COLO829 (cell line): ENCODE measurements at places on chromosomes 16 and 17.

GRCh38 chr17:7711051-7711755 lies 6.2 kb downstream of the EFNB3 start:
- no peak for DNase-seq

DNA sequence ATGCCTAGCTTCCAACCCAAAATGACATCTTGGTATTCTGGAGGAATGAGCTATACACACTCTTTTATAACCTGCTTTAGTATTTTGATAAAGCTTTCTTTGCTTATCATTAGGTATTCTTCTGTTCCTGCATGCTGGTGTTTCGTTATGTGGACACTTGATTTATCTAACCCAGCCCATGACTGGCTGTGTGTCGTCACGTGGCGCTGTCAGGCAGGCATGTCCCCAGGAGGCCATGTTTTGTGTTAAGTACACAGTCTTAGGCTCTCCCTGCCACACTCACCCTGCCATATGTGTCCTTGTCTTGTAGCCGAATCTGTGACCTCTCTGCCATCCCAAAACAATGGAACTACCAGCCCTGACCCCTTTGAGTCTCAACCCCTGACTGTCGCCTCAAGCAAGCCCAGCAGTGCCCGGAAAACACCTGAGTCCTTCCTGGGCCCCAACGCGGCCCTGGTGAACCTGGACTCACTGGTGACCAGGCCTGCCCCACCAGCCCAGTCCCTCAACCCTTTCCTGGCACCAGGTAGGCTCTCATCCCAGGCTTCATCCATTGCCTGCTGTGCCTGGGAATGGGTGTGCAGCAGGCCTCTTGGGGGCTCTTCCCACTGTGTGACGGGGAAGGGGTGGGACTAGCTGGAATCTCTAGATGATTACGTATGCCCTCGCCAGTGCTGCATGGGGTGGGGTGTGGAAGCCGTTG lies 30.8 kb downstream of the B9D1 start:
- no peak for DNase-seq

DNA sequence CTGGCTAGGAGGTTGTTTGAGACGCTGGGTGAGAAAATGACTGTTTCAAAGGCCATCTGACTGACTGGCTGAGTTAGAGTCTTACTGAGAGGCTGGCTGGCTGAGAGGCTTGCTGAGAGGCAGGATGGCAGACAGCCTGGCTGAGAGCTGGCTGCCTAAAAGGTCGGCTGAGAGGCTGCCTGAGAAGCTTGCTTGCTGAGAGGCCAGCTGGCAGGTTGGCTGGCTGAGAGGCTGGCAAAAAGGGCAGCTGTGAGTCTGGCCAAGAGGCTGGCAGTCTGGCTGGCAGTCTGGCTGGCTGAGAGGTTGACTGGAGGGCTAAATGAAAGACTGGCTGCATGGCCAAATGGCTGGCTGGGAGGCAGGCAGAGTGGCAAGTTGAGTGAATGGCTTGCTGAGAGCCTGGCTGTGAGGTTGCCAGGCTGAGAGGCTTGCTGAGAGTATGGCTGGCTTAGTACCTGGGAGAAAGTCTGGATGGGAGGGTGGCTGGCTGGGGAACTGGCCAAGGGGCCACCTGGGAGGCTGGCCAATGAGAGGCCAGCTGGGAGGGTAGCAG lies 35.3 kb upstream of the ACSM2B start:
- no peak for DNase-seq

DNA sequence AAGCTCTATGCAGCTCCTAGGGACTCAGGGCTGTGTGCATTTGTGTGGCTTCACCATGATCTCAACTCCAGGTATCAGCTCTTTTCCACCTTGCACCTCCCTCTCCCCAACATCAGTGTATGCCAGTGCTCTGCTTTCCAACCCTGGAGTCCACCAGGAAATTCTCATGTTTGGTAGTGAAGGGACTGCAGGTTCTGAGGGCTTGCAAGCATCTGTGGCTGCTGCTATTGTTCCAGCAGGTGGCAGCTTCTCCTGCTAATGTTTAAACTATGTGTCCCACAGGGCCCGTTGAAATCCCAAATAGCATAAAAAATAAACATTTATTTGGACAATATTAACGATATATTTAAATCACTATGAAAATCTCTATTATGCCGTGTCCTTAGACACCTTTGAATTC lies 82.0 kb downstream of the RGS9 start:
- DNase-seq, result no peak

- no peak for DNase-seq
Observed at GRCh38 chr16:85027958-85028684, 526 bp downstream of the KIAA0513 start.

DNA sequence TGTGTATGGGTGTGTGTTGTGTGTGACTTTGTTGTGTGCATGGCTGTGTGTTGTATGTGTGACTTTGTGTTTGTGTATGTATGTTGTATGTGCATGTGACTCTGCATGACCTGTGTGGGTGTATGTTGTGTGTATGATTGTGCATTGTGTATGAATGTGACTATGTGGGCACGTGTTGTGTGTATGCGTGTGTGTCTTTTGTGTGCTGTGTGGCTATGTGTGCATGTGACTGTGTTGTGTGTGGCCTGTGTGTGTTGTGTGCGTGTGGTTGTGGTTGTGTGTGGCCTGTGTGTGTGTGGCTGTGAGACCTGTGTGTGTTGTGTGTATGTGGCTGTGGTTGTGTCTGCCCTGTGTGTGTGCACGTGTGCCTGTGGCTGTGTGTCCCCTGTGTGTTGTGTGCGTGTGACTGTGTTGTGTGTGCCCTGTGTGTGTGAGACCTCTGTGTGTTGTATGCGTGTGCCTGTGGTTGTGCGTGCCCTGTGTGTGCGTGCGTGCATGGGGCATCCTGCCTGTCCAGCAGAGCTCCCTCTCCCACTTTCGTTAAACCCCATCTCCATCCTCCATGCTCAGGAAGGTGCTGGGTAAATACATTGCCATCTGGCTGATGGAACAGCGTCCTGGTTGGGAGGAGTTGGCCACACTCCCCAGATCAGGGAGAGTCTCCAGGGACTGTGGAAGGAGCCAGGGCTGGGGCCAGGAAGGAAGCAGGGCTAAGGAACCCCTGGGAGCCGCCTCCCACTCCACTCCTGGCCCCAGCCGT lies 90.1 kb upstream of the GSE1 start:
- DNase-seq, result peak; percentile 9

DNA sequence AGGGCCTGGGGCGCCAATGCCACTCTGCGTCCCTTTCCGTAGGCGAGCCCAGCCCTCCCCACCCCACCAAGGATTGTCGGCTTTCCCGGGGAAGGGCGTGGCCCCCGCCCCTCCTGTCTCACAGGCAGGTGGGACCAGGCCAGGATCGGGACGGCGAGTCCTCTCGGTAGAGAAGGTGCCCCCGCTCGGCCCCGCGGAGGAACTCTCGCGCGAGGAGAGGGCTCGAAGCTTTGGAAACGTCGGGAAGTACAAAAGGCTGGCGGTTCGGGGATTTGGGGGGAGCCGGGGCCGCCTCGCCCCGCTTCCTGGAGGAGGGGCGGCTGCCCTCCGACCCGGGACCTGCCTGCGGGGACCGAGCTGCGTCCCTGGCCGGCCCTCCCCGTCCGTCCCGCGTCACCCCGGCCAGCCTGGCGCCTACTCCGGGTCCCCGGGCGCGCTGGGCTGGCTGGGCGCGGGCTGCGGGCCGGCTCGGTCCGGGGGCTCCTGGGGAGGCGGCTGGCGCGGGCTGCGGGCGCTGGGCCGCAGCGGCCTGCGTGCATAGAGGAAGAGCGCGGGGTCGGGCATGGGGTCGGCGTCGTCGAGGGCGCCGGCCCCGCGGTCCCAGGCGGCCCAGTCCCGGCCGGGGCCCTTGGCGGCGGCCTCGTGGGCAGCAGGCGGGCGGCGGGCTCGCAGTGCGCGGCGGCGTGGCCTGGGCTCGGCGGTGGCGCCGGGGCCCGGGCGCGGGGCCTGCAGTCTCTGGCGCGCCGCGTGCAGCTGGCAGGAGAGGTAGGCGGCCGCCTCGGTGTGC lies 12.6 kb upstream of the CLUH start:
- DNase-seq, result no peak

GRCh38 chr16:50390914-50391716 lies 22.3 kb upstream of the BRD7 start:
- DNase-seq, result no peak

- DNase-seq, result no peak
Observed at GRCh38 chr17:9473711-9474110, 101.9 kb downstream of the STX8 start.

GRCh38 chr17:28763804-28764266 lies 20.0 kb downstream of the TRAF4 start:
- DNase-seq, result peak; percentile 66

DNA sequence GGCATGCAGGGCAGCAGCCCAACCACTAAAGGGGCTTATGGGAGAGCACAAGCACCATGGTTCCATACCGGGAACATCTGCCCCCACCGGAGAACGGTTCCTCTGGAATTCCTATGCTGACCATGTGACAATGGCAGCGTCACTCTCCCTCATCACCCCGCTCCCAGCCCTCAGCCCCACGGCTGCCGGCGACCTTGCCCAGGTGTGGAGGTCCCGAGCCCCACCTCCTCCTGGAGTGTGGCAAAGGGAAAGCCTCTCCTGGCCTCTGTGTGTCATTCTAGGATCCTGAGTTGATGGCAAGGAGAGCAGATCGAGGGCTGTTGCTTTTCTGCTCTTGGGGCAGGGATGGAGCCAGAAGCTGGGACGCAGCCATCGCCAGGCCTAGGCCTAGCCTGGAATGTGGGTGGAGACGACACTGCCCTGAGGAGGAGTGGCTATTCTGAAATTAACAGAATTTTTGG lies 17.8 kb upstream of the RNPS1 start:
- DNase-seq, result no peak

GRCh38 chr17:77395501-77396048 lies 254.8 kb downstream of the SEC14L1 start:
- DNase-seq, result no peak

DNA sequence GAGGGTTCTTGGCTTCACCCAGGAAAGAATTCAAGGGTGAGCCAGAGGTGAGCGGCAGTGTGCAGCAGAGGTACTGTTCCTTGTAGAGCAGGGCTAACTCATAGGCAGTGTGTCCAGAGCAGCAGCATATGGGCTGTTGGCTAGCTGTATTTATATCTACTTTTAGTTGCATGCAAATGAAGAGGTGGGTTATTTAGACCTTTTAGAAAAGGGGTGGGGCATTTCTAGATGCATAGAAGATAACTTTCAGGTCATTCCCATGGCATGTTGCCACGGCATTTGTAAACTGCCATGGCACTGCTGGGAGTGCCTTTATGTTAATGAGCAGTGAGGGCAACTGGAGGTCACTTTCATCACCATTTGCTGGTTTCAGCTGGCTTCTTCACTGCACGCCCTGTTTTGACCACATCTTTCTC lies 141.0 kb downstream of the STX8 start:
- DNase-seq, result no peak

DNA sequence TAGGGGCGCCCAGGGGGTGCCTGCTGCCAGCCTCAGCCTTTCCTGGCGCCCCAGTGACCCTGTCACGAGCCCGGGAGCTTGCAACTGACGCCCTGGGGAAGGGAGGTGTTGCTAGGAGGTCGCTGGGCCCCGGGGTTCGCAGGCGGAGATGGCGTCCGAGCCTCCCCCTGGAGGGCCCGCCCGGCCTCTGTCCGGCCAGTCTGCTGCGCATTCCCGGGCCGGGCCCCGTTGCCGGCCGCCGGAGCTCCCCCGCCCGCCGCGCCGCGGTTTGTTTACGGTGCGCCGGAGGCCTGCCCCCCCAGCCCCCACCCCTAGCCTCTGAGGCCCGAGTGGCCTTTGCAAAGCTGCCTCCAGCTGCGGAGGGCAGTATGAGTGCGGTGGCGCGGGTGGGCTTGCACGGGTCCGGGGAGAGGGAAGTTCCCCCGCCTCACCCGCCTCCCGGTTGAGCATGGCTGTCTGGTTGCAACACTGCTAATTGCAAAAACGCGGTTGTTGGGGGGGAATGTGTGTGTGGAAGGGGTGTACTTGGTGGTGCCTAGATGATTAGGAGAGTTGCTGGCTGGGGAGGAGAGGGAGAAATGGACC lies 514 bp downstream of the THRA start:
- no peak for DNase-seq

GRCh38 chr17:51427323-51427811 lies 167.0 kb downstream of the UTP18 start:
- DNase-seq, result no peak

- DNase-seq, result no peak
Observed at GRCh38 chr16:66290431-66290830, 76.1 kb upstream of the CDH5 start.

- no peak for DNase-seq
Observed at GRCh38 chr17:46894476-46895151, 28.3 kb upstream of the GOSR2 start.

- no peak for DNase-seq
Observed at GRCh38 chr16:4685776-4686496, 7.4 kb upstream of the NUDT16L1 start.

DNA sequence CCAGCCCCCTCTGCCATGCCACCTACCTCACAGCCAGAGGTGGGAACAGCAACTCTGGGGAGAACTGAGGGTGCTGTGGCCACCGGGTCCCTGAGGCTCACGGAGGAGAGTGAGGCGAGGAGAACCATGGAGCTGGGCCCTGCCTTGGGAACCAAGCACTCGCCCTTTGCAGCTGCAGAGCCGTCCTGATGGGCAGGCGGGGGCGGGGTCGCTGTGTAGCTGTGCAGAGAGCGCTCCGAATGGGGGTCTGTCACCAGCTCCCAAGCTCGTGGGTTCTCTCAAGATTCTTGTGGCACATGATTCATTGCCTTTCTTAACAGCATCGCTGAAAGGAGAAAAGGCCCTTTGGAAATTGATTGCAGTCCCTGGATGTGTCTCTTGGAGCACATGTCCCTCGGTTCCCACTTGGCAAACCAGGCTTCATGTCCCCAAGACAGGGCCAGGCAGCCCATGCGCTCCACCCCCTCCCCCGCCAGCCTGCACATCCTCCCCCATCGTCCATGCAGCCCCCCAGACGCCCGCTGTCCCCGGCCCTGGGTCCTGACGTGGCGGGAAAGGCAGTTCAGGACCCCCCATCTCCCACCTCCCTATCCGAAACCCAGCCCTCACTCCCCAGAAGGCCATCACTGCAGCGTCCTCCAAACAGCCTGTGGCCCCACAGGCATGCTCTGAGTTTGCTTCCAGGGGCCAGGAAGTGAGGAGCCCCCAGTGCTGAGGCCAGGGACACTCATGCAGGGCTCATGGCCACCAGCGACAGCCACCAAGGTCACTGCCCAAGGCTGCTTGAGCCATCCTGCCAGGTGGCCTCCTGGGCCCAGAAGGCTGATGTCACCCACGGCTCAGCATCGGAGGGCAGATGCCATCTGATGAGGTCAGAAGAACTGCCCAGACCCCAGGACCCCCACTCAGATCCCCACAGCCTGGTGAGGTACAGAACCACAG lies 20.6 kb upstream of the CHMP6 start:
- DNase-seq, result no peak

DNA sequence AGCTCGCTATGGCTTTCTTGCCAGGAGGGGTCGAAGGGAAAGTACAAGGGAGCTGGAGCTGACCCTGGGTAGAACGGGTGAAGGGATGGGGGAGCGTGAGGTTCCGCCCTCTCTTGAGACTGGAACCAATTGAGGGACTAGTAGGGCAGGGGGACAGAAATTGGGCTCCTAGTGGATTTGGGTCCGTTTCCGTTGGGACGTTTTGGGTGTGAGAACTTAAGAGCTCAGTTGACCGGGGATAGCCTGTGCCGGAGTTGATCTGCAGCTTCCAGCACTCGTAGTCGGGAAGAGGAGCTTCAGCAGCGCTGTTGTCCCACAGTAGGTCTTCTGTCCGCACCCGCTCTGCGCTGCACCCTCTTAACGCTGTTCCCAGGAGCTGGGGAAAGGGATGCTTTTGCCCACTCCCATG lies 481 bp downstream of the CNTROB start:
- DNase-seq, result peak; percentile 32

GRCh38 chr17:50518384-50519023 lies 10.3 kb downstream of the MYCBPAP start:
- DNase-seq, result no peak
